ACHN (cell line): ENCODE measurements at places on chromosomes 7 and 10.

- DNase-seq: no peak
Observed at GRCh38 chr10:71218046-71218650, 5.8 kb downstream of the UNC5B start.

GRCh38 chr7:44128721-44129582, 5.6 kb upstream of the POLD2 start:
- no peak for DNase-seq

DNA sequence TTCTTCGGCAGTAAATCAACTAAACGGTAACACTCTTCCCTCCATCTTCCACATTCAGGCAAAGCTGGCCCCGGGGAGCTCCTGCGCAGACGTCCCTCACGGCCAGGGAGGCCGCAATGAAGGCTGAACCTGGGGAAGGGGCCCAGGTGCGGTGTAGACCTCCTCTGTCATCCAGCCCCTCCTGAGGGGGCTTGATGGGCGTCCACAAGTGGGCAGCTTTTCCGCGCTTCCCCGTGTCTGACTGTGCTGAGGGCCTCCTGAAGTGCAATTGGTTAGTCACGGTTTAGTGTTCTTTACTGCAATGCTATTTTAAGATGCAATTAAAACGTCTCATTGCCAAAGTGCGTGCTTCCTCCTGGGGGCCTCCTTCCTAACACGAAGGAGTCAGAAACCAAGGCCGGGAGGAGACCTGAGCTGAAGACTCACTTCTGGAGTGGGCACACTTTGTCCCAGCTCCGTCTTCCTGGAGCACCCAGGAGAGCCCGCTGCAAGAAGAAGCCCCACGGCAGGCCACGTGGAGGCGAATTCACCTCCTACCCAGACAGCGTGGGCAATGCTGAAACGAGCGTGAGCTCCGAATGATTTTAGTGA, 173.3 kb downstream of the ELFN1 start:
- no peak for DNase-seq

DNA sequence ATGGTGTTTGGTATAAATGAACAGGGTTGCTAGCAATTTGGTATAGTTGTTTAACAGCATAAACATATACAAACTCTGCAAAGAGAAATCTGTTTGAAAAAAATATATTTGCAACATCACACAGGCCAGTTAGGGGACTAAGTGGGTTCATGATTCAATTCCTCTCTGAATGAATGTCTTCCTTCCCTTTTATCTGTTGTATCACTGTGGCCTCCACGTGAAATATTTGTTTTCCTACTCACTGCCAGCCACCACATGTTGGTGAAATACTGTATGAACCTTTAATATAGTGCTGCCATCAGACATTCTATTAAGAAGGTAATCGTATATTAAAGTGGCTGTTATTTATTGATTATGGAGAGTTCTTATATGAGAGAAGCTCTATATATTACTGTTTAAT, 157.0 kb downstream of the ARID5B start:
- DNase-seq: no peak

GRCh38 chr7:111787741-111788140, 225.4 kb upstream of the IMMP2L start:
- DNase-seq: no peak

GRCh38 chr7:11427686-11428273, 404.2 kb downstream of the THSD7A start:
- DNase-seq: peak; percentile 64

DNA sequence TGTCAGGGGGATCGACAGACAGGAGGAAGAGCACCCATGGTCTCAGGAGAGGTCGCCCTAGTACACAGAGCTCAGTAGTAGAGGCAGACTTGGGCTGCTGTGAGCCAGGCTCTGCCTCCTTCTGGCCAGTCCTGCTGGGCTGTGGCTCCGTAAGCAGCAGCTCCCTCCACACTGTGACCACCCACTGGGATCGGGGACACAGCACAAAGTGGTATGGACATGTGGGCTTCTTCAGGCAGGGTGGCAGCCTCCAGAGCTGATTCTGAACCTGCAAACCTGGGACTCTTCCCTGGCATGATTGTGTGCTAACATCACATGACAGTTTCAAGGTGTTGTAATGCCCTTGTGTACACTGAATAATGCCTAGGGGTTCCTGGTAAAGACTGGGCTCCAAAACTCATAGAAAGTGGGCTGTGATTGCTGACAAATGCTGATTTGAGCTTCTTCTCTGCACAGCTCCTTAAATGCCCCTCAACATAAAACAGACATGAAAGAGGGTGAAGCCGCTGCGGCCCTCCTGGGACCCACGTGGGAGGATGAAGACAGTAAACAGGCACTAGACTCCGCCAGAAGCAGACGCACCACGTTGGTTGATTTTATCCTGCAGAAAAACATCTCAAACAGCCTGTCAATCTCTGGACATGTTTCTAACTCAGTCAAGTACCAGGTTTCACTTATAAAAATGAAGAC, 76.7 kb downstream of the GPR26 start:
- no peak for DNase-seq

GRCh38 chr10:84118395-84119006, 20.8 kb upstream of the GHITM start:
- DNase-seq: peak; percentile 88
